Type B pancreatic cell (in vitro differentiated cells): ENCODE measurements at places on chromosomes 12 and 14. TPM values are rescaled to one million over a fixed set of nuclear protein-coding genes. Genes with fewer than 3 reads are reported as not detected.
A peak's percentile ranks its signal among the peaks of the same experiment; 100 is the strongest.

The NRXN3 gene
- total RNA-seq = 19.1 and 19.8 TPM in 2 replicates

The MEG3 gene
- total RNA-seq = 0.68 and 0.74 TPM in 2 replicates

DNA sequence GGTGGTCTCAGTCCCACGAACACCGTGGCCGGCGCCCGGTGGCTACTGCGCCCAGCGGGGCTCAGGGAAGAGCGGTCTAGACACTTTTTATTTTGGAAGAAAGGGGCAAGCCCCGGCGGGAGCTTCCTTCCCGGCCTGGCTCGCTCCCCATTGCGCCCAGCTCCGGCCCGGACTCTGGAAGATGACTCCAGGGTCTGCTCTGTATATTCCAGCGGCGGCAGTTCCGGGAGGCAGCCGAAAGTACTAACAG is 225.1 kb upstream of the CRY1 start:
- DNase-seq = peak; percentile 70

DNA sequence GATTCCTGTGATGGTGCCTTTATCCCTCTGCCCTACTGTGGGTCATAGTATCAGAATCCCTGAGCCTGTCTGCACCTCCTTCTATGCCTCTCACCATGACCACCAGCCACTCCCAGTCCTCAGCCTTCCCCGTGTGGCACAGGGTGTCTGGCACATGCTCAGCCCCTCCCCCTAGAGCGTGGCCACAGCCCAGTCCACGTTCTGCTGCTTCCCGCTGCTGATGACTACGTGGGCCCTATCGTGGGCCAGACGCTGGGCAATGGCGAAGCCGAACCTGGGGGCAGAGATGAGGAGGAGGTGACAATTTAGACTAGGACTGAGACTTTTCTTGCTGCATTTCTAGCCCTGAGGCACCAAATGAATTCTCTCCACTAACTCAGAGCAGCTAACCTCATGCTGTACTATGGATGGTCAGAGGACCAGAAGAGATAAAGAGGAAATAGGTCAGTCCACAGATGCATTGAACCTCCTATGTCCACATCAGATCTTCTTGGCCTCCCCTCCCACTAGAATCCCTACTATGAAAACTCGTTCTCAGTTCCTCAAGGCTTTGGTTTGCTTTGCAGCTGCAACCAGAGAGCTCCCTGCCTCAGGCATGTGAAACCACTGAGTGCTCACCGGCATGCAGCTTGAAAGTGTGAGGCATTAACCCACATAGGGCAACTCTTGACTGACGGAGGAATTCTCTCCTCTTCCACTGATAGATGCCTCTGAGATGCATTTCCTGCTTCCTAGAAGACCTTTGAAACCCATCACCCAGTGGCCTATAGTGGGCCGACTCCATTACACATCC is 126.3 kb upstream of the DHRS4 start:
- no peak for DNase-seq

- no peak for DNase-seq
These were observed 557.7 kb downstream of the TRHDE start for GRCh38 chr12:72829838-72830237.

DNA sequence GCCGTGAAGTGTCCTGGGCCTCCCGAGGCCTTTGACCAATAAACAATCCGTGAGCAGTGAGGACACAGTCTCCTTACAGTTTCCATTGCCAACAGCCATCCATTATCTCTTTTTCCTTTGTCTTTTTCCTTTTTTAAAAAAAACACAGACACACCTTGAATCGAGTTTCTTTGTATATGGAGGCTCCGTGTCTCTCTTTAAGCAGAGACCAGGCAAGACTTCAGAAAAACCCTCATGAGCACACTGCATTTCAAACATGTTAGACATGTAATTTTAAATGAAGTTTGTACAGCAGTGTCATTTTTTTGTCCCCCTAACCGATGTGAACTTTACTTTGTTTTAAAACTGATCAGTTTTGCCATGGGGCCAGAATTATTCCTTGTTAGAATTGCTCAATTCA is 111.1 kb downstream of the SPTSSA start:
- DNase-seq = no peak

GRCh38 chr14:30266290-30266689 is 292.7 kb upstream of the G2E3 start:
- DNase-seq = no peak

DNA sequence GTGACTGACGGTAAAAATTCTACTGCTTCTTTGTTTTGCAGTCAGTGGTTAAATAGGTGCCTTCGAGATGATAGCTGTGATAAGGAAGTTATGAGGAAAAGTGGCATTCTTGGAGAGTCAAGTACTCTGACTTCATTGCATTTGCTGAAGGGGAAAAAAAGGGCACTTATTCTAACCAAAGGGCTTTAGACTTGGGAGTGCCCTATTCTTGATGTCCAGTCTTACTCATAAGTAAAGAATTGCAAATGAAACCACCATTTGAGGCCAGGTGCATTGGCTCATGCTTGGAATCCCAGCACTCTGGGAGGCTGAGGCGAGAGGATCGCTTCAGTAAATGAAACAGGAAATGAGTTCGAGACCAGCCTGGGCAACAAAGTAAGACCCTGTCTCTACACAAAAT is 40.3 kb downstream of the BRAP start:
- no peak for DNase-seq

- no peak for DNase-seq
These were observed 62.6 kb downstream of the FBXL14 start for GRCh38 chr12:1531654-1532374.

DNA sequence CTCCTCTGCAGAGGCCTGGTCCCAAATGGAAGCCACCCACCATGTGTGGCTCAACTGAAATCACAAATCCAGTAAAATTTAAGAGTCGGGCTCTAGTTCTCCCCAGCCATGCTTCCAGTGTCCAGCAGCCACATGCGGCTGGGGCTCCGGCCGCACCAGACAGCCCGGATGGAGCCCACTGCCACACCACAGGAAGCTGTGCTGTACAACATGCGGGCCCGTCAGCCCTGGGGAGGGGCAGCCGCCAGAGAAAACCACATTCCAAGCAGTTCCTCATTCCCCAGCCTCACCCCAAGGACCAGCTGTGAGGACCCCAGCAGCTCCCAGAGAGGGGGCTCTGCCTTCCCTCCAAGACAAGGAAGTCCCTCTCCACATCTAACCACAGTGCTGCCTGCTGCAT is 135.0 kb downstream of the NCOR2 start:
- DNase-seq = no peak

DNA sequence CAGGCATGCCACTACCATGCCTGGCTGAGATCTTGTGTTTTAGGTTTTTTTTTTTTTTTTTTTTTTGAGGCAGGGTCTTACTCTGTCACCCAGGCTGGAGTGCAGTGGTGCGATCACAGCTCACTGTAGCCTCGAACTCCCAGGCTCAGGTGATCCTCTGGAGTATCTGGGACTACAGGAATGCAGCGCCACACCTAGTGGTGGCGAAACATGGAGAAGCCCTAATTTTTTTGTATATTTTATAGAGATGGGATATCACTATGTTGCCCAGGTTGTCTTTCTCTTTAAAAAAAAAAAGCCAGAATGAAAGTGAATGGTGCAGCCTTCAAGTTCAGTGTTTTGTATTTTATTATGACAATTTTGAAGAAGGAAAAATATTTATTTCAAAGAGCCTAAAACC is 44.1 kb downstream of the FGD4 start:
- no peak for DNase-seq

The DAAM1 gene
- total RNA-seq = 64.3 and 70.6 TPM in 2 replicates

GRCh38 chr12:74541074-74541473 is 3.4 kb downstream of the ATXN7L3B start:
- no peak for DNase-seq

DNA sequence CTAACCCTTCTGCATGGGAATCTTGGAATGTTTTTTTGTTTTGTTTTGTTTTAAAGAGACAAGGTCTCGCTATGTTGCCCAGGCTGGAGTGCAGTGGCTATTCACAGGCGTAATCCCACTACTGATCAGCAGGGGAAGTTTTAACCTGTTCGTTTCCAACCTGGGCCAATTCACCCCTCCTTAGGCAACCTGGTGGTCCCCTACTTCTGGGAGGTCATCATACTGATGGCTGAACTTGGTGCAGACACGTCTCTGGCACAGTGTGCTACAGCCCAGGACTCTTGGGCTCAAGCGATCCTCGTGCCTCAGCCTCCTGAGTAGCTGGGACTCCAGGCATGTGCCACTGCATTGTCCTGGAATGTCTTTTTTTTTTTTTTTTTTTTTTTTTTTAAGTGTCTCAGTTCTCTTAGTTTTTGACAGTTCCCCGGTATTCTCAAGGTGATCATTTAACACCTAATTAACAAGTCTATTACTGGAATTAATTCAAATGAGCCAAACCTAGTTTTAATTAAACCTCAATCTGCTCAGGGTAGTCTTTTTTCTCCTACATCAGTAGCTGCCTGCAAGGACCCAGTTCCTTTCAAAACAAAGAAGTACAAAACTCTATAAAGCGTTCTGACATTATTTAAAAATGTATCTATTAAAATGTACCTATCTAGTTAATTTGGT is 49.0 kb upstream of the ISM2 start:
- no peak for DNase-seq

DNA sequence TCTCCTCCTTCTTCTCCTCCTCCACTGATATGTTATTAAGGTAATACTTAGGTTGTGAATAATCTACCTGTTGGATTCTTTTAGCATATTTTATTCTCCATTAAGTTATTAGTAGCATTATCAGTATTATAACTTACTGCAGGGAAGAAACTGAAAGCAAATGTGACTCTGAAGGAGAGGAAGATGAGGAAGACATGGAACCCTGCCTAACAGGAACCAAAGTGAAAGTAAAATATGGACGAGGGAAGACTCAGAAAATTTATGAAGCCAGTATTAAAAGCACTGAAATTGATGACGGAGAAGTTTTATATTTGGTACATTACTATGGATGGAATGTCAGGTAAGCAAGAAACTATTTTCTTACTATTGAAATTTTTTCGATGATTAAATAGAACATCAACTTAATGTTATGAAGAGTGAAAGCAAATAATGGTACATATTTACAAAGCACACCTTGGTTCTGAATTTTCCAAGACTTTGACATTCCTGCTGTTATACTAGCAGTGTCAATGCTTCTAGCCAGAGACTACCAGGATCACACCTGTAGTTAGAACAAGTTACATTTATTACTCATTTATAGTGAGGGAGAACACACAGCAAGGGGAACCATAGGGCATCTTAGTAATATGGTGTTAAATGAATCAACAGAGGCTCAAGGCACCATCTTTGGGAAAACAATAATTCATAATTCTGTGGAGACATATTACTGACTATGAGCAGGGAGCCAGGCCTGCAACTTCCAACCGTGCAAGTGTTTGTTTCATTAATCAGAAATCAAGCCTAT is 42.0 kb upstream of the TOMM20L start:
- DNase-seq = no peak

The TAS2R14 gene
- total RNA-seq = 2.7 and 2.8 TPM in 2 replicates

GRCh38 chr12:2779281-2779680 is 15.5 kb upstream of the FKBP4 start:
- DNase-seq = no peak

DNA sequence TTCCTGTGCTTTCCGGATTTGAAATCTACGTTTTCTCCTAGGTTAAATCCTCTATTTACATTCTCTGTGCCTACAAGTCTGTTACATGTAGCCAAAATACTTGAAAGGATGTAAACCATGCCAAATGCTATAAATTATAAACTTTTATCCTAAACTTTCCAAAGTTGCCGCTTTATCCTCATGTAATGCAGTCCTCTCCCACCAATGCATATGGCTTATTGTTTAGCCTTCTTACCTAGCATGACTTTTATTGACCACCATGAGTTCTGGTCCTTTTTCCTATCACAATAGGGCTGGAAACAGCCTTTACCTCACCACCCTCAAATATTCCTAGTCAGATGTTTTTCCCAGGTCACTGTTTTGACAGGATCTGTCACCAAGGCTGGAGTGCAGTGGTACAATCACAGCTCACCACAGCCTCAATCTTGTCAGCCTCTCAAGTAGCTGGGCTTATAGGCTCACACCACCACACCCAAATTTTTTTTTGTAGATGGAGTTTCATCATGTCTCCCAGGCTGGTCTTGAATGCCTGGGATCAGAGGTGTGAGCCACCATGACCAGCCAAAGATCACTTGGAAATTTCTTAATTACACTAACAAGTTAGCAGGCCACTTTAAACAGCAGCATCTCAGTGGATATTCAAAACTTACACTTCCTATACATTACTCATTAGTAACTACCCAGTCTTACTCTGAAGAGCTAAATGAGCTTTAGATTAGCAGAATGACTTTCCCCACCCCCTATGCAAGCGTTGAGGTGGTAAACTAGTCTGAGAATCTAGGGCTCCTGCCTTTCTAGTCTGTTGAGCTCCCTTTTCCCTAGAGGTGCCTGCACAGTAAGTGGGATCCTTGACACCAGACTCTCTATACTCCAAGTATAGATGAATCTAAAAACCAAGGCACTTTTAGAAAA is 4.1 kb downstream of the TUBA1B start:
- no peak for DNase-seq
